ENCODE measurements at places on chromosomes 2 and 18. TPM values are rescaled to one million over a fixed set of nuclear protein-coding genes. Genes with fewer than 3 reads are reported as not detected.

- peak; percentile 41 for DNase-seq
These were observed 160.2 kb upstream of the CCDC68 start for GRCh38 chr18:55119434-55119833.

GRCh38 chr2:95058989-95059641 is 33.6 kb downstream of the MAL start:
- no peak for DNase-seq

DNA sequence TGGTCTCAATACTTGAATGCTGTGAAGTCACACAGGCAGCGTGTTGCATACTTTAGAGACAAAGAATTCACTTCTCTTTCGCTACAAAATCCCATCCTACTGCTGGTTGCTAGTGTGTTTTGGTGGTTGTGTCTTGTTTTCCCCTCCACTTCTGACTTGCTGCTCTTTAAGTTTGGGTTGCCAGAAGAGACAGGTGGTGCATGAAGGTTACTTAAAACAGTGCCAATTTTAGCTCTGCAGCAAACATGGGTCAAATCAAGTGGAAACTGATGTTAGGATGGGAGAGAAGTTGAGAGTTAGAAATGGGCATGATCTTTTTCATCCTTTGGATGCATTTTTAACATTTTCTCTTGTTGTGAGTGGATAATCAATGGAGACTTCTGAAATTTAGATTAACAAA is 136.2 kb upstream of the KCNH7 start:
- DNase-seq = no peak

GRCh38 chr2:97769308-97769707 is 55.9 kb downstream of the ZAP70 start:
- DNase-seq = no peak

DNA sequence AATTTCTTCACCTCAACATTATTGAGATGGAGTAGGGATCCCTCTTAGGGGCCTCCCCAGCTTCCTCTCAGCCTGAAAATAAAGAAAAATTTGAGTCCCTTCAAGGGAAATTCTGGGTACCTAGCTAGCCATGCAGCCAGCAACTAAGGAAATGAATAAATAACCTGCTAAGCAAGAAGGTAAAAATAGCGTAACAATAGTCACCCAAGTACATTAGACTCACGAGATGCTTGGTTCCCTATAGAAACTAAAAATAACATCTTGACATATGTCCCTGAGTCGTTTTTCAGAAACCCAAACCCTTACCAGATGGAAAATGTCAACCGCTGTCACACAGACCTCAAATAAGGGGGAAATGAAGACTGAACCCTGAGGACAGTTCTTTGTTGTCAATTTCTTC is 51.9 kb downstream of the CACNB4 start:
- no peak for DNase-seq

DNA sequence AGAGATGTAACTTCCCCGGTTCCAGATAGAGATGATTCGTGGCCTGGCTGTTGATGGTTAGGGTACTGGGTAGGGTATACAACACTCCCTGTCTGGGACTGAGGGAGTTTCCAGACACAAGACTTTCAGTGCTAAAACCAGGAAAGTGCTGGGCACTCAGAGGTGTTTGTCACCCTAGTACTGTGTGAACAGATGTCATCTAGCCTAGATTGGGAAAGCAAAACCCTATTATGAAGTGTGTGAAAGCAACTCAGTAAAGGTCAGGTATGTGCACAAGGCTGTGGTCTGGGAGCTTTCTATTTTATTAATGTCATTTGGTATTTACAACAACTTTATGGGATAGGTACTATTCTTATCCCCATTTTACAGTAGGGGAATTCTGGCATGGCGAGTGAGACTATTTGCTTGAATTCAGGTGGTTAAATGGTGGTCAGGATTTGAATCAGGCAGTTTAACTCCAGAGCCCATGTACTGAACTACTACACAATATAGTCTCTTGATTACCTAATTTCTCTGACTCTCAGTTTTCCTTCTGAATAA is 2.6 kb downstream of the BZW1 start:
- no peak for DNase-seq

GRCh38 chr18:46663539-46663938 is 6.5 kb upstream of the LOXHD1 start:
- DNase-seq = no peak

DNA sequence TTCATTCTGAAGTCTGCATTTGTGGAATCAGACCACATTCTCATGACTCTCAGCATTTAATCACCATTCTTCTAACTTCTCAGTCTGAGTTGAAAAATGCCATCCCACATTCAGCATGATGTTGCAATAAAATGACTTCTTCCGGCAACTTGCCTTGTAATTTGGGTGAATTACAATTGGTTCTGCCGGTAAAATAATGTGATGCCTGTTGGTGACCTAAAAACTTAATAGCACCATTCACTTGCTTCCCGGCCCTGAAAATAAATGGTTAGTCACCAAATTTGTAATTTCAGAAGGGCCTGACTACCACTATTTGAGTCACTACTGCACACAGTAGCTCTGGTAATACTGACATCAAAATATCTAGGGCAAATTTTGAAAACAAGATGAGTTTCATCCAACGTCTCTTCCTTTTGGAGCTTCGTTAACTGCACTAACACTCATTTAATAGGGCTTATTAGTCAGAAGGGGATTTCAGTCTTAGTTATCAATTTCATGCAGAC is 637.1 kb upstream of the CHAC2 start:
- DNase-seq = peak; percentile 83

The ALPP gene
- not detected for total RNA-seq

The SOX11 gene
- total RNA-seq = not detected

The NEU2 gene
- total RNA-seq = 0.24 TPM

Measured in HT1080 (cell line).